CD4-positive, alpha-beta memory T cell (primary cell): ENCODE measurements at places on chromosomes 11 and 22. TPM values are rescaled to one million over a fixed set of nuclear protein-coding genes. Genes with fewer than 3 reads are reported as not detected.

Gene MUC5B
- not detected for polyA plus RNA-seq

Gene NDUFA6
- polyA plus RNA-seq, result 137 TPM

Gene HBE1
- not detected for polyA plus RNA-seq

Gene KREMEN1
- polyA plus RNA-seq, result not detected

Gene MS4A6A
- 3.3 TPM for polyA plus RNA-seq

Gene OR52N5
- polyA plus RNA-seq, result not detected

Gene GRAMD4
- 0.73 TPM for polyA plus RNA-seq

Gene THAP12
- 76.2 TPM for polyA plus RNA-seq

Gene ZFP91
- polyA plus RNA-seq, result 7.3 TPM

Gene TEX54
- polyA plus RNA-seq, result 1.9 TPM

Gene USH1C
- not detected for polyA plus RNA-seq

Gene TYR
- polyA plus RNA-seq, result not detected

Gene BIK
- 8.8 TPM for polyA plus RNA-seq

Gene NXPE1
- not detected for polyA plus RNA-seq

Gene OR5B21
- polyA plus RNA-seq, result not detected

Gene TEX12
- polyA plus RNA-seq, result not detected

Gene KRTAP5-4
- polyA plus RNA-seq, result not detected

Gene TTLL12
- 20.8 TPM for polyA plus RNA-seq

Gene SLC25A18
- not detected for polyA plus RNA-seq

Gene LBHD1
- 2.4 TPM for polyA plus RNA-seq

Gene IL10RA
- polyA plus RNA-seq, result 468 TPM

Gene GGT5
- polyA plus RNA-seq, result not detected

Gene LMO1
- polyA plus RNA-seq, result not detected

Gene TRIM5
- 9.5 TPM for polyA plus RNA-seq

Gene PLAAT5
- polyA plus RNA-seq, result not detected

Gene TEF
- 6.4 TPM for polyA plus RNA-seq

Gene SEPTIN3
- not detected for polyA plus RNA-seq

Gene MYOD1
- polyA plus RNA-seq, result not detected

Gene SHANK2
- polyA plus RNA-seq, result not detected

Gene TUB
- not detected for polyA plus RNA-seq

Gene CDC42EP2
- not detected for polyA plus RNA-seq

Gene UBQLNL
- polyA plus RNA-seq, result not detected

Gene DKK3
- 3.1 TPM for polyA plus RNA-seq

Gene KRTAP5-8
- not detected for polyA plus RNA-seq

Gene RPS6KA4
- 12.5 TPM for polyA plus RNA-seq

Gene OR52A1
- polyA plus RNA-seq, result not detected

Gene CCDC179
- polyA plus RNA-seq, result not detected

Gene MPEG1
- polyA plus RNA-seq, result 0.14 TPM

Gene NNMT
- not detected for polyA plus RNA-seq

Gene RFPL1
- polyA plus RNA-seq, result not detected

Gene FOLH1
- not detected for polyA plus RNA-seq

Gene CDC42BPG
- 0.62 TPM for polyA plus RNA-seq

Gene RTN4R
- polyA plus RNA-seq, result 1.7 TPM

Gene OR8B8
- not detected for polyA plus RNA-seq

Gene BLID
- not detected for polyA plus RNA-seq

Gene SORL1
- 159 TPM for polyA plus RNA-seq

Gene KCNJ4
- polyA plus RNA-seq, result not detected

Gene MYBPC3
- not detected for polyA plus RNA-seq

Gene CRYBA4
- not detected for polyA plus RNA-seq

Gene DBX1
- not detected for polyA plus RNA-seq

Gene VWCE
- not detected for polyA plus RNA-seq

Gene HMOX1
- polyA plus RNA-seq, result 0.20 TPM

Gene FUT4
- 2.2 TPM for polyA plus RNA-seq

Gene EHD1
- 125 TPM for polyA plus RNA-seq
